ENCODE measurements at places on chromosomes 16 and 17.

GRCh38 chr16:68281368-68282063 lies 17.2 kb downstream of the SLC7A6 start:
- DNase-seq, result no peak

DNA sequence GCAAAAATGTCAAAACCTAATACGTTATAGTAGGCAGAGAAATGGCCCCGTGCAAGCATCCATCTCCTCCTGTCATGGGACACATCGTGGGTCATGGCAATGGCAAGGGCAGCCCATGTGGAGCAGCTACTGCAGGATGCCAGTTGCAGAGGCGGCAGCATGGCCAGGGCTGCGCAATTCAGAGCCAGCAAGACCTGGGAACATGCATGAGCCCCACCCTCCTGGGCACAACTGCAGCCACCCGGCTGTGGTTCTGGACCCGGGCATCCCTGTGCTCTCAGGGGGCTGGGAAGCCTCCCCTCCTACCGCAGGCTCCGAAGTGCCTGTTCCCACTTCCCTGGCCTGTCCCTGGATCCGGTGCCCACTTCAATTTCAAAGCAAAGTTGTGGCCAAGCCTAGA lies 203.6 kb downstream of the CPPED1 start:
- DNase-seq, result no peak

- DNase-seq, result peak; percentile 26
These were observed 395 bp downstream of the STXBP4 start for GRCh38 chr17:54968988-54969332.

- DNase-seq, result no peak
These were observed 119.6 kb downstream of the CYLD start for GRCh38 chr16:50861451-50861850.

- DNase-seq, result no peak
These were observed 16.4 kb downstream of the SAP30BP start for GRCh38 chr17:75683583-75683982.

GRCh38 chr16:86558355-86559193 lies 3.5 kb upstream of the MTHFSD start:
- DNase-seq, result no peak

GRCh38 chr17:8151641-8152111 lies 528 bp downstream of the PER1 start:
- DNase-seq, result no peak

GRCh38 chr17:57919918-57920317 lies 35.3 kb downstream of the CUEDC1 start:
- no peak for DNase-seq
